ENCODE measurements at places on chromosomes 11 and 22.

DNA sequence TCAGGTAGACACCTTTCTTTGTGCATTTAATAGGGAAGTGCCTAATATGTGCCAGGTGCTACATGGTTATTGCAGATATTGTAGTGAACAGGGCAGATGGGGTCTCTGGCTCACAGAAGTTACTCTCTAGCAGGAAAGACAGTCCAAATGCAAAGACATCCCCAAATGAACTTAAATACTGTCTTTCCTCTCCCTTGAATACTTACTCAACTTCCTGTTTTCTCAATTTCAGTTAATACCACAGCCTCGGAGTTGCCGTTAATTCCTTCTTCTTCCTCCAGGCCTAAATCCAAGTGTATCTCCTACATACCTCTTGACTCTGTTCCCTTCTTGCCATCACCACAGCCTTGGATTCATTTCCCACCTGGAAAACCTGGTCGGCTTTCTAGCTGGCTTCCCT lies 134.3 kb upstream of the SESN3 start:
- no peak for DNase-seq

GRCh38 chr11:101096036-101096704 lies 33.4 kb downstream of the PGR start:
- no peak for DNase-seq

DNA sequence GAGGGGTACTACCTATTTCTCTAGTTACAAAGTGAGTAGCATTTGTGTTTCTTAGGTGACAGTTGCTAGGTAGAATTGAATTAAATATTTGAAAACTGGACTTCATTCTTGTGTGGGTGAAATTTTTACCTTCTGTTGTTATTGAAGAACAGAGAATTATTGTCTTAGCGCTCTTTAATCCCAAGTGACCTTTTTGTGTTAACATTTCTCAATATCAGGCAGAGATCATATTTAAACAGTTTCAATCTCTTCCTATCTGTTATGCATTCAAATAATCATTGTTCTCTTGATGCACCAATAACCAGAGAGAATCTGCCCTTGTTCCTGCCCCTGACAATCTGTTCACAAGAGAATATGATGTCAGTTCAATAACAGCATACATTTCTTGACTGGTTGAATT lies 14.2 kb downstream of the KMT2A start:
- DNase-seq, result no peak

DNA sequence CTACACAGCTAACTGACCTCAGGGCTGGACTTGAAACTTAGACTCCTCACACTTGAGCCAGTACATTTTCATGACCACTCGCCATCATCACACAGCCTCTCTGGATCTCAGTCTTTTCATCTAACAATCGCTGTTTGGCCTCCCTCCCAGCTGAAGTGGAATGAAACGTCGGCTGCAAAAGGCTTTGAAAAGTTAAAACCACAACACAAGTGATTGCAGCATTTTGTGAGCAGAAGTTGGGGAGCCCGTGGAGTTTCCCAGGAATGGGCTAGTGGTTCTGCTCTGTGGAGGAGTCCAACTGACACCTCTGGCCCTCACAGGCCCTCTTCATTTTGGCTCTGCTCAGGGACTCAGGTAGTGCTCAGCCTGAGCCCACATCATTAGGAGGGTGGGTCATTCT lies 35.9 kb upstream of the TRIM29 start:
- no peak for DNase-seq

DNA sequence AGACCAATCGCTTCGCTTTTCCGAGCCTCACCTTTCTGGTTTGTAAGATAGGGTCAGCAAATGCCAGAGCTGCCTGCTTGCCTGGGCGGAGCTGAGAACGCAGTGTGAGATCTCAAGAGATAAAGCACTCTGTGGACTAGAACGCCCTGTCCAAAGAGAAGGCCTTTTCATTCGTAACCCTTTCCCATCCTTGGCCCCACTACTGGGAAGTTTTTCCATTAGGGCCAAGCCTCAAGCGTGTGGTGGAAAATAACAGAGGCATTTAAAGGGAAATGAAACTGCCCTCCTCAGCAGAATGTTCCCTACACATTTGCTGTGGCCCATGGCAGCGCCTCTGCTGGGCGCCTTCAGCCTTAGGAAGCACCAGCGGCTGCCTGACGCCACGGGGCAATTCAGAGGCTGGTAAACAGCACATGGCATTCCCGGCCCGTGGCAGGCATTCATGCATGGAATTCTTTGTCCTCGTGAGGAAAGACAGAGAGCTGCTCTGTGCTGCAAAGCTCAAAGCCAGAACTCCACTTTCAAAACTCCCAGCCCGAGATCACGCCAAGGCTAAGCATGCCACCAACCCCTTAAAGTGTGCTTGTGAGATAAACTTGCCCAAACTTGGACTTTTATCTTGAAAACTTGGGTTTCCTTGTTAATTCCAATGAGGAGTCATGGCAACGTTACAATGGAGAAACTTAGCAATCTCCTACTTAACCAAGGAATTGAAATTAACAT lies 38.1 kb downstream of the AHNAK start:
- DNase-seq, result no peak

- no peak for DNase-seq
These were observed 327.5 kb upstream of the TENM4 start for GRCh38 chr11:79768343-79768742.

Measured in activated CD4-positive, alpha-beta T cell treated with anti-CD3 and anti-CD28 coated beads, Interleukin-2, amount 50 U/mL, for 4 hours (primary cell).